ENCODE measurements at places on chromosomes 12 and 14.
A peak's percentile ranks its signal among the peaks of the same experiment; 100 is the strongest.

DNA sequence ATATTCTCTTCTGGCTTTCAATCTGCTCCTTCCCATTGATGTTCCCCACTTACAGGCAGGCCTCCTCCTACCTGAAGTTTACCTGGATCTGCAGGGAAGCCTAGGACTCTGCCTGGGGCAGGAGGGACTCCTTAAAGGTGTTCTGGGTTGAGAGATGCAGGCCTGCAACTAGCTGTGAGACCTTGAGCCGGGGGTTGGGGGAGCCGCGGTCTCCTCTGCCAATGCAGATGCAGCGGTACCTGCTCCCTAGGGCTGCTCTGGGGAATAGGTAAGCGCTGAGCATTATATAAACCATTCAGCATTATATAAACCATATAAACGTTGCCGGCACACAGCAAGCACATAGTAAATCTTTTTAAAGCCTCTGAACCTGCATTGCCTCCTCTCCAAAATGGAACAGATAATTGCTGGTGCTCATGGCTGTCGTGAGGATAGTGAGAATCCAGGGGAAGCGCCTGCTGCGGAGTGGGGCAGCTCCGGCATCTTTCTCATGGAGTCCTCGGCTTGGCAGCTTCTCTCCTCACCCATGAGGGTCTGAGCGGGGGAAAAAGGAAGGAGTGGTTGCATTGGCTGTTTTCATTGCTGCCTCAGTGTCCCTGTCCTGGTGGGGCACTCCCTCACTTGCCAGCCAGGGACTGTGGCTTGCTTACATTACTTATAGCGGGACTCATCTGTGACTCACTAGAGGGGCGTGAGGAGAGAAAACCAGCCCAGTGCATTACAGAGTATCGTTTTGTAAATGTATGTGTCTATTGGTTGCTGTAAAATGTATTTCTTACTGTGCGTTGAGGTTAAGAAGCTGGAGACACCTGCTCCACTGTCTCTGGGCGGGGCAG lies 12.5 kb upstream of the KRT80 start:
- DNase-seq: no peak

DNA sequence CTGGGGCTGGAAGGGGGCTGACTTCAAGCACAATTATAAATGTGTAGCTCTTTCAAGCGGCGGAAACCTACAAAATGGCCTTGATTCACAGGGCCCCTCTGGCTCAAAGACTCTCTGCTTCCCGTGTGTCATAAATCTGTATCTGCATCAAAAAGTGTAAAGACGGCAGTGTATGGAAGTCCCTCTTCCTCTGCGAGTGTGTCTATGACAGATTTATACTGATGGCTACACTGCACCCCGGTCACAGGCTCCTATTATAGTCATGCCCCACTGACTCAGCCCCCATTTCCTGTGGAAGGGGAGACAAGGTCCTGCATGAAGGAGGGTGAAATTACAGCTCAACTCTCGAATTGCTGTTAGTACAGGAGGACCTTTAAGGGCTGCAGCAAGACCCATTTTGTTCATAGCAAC lies 68.6 kb downstream of the HMGA2 start:
- peak; percentile 66 for DNase-seq

GRCh38 chr14:22483863-22484593 lies 105.0 kb downstream of the DAD1 start:
- no peak for DNase-seq

DNA sequence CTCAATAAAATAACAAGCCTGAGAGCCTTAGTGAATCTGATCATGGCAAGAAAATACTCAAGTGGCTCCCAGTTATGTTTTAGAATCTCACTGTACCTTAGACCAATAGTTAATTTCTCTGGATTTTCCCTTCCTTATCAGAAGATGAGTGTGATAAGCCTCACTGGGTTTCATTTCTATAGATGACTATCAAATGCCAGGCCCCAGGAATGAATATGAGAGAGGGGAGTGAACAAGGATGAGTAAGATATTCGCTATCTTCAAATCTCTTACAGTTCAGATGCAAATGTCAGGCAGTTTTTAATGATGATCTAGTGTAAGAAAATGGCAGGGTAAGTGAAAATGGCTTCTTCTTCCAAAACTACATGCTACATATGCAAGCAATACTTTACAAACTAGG lies 26.1 kb upstream of the OR10P1 start:
- no peak for DNase-seq

- no peak for DNase-seq
These were observed 7.8 kb downstream of the GALNT6 start for GRCh38 chr12:51383269-51383905.

DNA sequence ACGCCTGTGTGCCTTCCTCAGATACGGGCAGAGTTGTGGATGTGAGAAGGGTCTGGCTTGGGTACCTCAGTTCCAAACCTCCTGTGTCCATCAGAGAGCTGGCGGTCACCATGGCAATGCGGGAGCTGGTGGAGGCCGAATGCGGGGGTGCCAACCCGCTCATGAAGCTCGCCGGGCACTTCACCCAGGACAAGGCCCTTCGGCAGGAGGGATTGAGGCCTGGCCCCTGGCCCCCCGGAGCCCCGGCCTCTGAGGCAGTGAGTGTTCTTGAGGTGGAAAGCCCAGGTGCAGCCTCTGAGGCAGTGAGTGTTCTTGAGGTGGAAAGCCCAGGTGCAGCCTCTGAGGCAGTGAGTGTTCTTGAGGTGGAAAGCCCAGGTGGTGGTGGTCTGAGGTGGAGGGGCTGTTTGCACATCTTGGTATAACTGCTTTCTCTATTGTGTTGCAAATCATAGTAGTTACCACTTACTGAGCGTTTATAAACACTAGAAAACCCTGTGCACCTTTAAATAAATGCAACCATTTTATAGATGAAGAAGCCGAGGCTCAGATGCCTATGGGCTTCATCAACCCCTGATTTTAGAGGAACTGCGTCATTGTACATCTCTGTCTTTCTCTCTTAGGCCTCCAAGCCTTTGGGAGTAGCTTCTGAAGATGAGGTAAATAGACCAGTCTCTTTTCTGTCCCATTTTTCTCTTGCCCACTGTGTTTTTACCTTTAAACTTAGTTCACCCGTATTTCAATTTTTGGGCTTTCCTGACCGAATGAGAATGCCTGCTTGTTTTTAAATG lies 976 bp downstream of the PEX5 start:
- DNase-seq: no peak

DNA sequence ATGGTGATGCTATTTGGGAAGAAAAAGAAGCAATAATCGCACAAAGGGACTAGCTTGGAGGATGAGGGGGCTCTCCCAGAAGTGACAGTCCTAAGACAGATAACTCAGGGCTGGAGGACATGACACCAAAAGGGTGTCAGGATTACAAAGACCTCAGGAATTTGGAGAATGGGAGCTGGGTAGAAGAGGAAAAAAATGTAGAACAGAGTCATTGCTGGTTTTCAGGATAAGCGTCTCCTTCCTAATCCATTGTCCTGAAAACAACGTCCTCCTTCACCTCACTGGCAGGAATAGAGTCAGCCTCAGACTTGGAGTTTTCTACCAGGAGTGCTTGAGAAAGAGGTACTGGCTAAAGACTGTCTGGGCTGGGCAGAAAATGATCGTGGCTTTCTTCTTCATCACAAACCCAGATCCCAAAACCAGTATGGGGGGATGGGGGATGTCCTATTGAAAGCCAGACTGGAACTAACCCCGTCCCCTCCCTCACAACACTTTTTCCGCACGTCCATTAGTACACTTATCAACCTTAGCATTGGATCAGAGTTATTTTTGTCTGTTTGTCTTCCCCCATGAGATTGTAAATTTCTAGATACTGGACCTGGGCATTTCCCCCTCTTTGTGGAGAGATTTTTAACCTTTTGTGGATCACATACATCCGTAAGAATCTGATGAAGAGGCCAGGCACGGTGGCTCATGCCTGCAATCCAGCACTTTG lies 14.3 kb downstream of the B4GALNT3 start:
- DNase-seq: no peak

DNA sequence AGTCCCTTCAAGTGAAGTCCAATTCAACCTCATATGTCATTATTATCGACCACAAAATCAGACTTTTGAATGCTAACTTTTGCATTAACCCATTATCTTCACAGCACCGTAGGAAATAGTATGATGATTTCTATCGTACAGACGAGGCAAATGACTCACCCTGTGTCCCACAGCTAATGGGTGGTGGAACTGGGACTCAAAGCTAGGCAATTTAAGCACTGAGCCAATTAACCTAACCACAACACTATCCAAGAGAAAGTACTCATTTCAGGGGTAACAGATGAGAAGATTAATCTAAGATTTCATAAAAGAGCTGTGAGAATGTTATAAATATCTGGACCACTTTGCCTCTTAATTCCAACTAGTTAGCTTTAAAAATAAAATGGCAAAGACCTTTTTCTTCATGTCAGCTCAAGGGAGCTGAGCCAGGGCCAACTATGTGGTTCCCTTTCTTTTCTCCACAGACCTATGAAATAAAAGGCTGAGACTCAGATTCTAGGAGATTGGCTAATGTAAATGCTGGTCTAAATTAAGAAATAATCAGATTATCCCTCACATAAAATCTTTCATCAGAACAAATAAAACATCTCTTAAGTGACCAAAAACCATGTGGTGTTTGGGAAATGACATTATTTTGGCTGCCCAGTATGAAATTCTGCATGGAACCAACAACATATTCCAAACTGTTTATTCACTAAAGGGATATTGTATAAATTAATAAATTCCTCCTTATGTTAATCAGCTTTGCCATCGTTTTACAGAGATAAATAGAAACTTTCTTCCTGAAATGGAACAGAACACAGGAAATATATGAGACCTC lies 4.9 kb downstream of the PTGER2 start:
- DNase-seq: no peak

- no peak for DNase-seq
These were observed 43.2 kb upstream of the BMAL2 start for GRCh38 chr12:27289414-27289813.

DNA sequence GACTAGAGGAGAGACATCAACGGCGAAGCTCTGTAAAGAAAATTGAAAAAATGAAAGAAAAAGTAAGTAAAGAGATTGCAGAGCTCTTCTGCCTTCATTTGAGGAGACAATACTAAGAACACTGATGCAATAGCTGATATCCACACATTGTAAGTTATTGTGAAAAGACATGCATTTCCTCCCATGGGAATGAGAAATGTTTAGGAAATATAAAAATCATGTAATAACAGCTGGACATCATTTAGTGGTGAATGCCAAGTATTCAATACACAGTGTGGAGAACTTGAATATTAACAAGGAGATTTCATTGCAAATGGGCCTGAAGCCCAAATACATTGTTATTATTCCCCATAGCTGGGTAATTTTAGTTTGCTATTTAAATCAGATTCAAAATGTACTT lies 179.2 kb downstream of the KICS2 start:
- no peak for DNase-seq

- peak; percentile 66 for DNase-seq
These were observed 5.6 kb upstream of the CRIP1 start for GRCh38 chr14:105480807-105481801.

- DNase-seq: no peak
These were observed 759 bp upstream of the KLC1 start for GRCh38 chr14:103628221-103628683.

DNA sequence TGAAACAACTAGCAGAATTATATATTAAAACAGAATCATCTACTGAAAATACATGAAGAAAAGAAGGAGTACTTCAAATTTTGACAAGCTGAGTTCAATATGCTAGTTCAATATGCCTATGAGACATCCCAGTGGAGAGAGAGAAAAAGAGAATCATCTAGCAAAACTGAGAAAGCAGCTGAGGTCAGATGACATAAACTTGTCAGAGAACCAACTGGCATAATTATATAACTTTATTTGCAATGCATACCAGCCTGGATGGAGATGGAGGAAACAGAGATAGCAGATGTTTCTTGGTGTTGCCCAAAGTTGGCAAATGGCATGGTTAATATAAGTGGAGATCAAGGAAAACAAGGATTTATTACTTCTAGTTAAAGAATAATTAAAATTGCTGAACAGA lies 148.7 kb upstream of the PDZRN4 start:
- no peak for DNase-seq

DNA sequence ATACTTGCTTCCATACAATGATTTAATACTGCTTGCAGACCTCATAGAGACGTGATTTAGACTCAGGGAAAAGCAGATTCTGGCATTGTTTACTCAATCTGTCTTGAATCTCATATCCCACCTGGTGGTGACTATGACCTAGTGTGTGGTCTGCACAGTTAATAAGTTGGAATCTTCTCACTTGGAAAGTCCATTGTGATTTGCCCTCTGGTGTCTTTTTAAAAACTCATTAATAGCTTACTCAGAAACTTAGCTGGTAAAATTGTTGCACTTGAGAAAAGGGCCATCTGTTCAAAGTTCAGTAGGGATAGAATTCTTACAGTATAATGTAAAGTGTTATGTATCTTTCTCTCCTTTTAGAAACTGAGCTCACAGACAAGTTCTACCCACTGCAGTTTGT lies 106.0 kb downstream of the PELI2 start:
- no peak for DNase-seq

GRCh38 chr12:122937622-122938091 lies 28.6 kb downstream of the ABCB9 start:
- DNase-seq: no peak

- DNase-seq: no peak
These were observed 264.9 kb downstream of the NAV3 start for GRCh38 chr12:78095623-78096022.

DNA sequence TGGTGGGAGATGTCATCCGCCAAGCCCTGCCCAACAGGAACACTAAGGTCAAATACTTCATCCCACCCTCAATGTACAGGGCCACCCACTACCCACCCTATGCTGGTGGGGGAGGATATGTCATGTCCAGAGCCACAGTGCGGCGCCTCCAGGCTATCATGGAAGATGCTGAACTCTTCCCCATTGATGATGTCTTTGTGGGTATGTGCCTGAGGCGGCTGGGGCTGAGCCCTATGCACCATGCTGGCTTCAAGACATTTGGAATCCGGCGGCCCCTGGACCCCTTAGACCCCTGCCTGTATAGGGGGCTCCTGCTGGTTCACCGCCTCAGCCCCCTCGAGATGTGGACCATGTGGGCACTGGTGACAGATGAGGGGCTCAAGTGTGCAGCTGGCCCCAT lies 3.5 kb downstream of the B3GNT4 start:
- DNase-seq: no peak

DNA sequence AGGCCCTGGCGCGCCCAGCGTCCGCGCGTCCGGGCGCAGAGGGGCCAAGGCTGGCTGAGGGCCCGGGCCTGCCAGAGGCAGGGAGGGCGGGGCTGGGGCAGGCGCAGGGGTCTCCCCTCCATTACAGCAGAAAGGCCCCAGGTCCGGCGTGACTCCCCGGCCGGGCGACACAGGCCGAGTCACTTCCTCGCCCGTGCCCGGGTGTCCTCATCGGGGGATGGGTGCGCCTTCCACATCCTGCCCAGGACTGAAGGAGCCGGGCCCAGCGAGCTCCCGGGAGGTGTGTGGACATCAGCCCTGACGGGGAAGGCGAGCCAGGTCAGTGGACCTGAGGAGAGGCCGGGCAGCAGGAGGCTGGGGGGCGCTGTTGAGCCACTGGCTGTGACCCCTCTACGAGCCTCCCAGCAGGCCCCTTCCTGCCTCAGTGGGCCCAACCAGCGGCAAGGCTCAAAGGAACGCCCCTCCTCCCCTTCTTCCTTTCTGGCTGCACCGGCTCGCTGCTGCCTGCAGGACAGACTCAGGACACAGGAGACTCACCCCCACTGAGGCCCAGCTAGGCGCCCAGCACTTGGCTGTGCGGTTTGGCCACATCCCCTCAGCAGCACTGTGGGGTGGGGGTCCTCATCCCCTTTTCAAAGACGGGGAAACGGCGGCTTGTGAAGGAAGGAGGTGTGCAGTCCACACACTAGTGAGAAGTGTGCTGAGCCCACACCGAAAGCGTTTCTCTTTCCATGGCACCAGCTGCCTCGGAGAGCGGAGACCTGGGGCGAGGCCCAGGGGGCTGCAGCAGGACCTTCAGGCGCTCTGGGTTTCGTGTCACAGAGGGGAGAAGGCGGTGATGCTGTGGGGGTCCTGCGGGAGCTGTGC lies 606 bp downstream of the TNFAIP2 start:
- no peak for DNase-seq
